AG08395 (cell line): ENCODE measurements at places on chromosomes 7 and 10.

- no peak for DNase-seq
Measured at GRCh38 chr10:102507521-102507920, 3.7 kb downstream of the SUFU start.

DNA sequence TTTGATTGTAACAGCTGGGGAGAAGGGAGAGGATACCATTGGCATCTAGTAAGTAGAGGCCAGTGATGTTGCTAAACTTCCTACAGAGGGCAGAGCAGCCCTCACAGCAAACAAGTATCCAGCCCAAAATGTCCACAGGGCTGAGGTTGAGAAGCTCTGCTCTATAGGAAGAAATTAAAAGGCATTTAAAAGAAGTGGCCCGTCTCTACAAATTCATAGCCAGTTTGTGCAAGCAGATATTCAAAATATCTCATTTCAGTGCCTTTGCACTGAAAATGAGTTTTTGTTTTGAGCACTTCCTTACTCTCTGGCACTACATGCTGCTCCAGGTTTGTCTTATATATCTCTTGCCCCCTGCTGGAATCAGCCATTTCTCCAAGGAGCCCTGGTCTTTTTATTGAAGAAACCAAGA lies 330.0 kb downstream of the BBS9 start:
- peak; percentile 48 for DNase-seq

DNA sequence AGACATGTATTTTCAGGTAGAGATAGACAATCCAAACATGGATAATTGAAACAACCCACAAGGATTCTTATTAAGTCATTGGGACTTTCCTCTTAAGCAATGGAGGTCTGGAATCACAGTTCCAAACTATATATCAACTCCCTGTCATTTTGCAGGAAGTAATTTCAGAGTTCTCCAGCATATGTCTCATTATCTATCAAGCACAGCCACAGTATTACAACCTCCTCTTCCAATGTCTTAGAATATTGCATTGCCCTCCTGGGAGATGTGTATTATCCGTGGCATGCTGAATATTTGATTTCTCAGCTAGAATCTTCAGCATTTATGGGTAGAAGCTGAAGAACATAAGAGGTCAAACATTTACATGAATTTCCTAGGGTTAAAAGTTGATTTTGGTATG lies 1255.8 kb downstream of the SORCS1 start:
- no peak for DNase-seq

DNA sequence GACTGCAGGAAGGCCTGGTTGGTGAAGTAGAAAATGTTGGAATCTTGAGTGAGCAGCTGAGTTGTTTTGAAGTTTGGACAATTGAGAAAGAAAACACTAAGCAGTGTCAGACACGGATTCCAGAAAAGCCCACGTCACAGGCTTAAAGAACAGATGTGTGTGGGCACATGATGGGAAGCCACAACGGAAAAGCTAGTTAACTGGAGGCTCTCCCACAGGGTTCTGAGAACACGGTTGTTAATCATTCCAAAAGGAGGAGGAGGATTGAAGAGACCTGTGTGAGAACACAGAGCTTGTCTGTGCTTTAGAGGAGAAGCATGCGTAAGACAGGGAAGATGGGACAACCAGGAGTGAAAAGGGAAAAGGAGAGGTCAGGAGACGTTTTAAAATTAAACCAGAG lies 42.6 kb downstream of the SHH start:
- peak; percentile 87 for DNase-seq

DNA sequence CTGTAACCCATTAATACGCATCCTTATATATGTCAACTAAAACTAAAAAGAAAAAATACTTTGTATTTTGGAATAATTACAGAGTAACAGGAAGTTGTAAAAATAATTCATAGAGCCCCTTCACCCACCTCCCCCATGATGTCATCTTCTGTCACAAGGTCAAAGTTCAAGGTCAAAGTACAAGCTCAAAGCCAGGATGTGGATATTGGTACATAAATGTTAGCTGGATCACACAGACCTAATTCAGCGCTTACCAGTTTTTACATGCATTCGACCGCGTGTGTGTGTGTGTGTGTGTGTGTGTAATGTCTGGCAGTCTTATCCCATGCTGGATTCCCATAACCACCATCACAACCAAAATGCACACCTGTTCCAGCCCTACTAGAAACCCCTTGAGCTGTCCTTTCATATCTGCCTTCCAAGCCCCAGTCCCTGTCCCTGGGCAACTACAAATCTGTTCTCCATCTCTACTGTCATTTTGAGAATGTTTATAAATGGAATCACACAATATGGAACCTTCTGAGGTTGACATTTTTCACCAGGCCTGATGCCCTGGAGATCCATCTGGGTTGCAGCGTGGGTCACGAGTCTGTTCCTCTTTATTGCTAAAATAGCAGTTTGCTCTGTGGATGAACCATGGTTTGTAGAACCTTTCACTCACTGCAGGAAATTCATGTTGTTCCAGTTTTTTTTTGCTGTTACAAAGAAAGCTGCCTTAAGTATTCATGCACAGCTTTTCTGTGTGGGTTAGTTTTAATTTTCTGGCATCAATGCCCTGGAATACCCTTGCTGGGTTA lies 153.6 kb upstream of the PITRM1 start:
- DNase-seq = no peak

DNA sequence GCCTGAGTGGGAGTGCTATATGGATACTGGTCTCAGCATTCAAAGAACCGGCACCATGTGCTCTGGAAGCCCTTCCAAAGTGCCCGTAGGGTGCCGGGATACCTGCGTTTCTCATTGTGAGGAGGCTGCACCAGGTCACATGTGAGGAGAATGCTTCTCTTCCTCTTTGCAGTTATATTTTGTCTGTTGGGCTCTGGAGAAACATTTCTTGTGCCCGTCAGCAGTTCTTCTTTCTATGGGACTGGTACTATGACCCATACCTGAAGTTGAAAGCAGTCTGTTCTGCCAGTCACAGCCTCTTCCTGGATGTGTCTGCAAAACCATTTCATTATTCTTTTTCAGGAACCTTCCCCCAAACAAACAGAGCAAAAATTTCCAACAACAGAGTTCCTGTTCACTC lies 465.0 kb downstream of the SUGCT start:
- no peak for DNase-seq

DNA sequence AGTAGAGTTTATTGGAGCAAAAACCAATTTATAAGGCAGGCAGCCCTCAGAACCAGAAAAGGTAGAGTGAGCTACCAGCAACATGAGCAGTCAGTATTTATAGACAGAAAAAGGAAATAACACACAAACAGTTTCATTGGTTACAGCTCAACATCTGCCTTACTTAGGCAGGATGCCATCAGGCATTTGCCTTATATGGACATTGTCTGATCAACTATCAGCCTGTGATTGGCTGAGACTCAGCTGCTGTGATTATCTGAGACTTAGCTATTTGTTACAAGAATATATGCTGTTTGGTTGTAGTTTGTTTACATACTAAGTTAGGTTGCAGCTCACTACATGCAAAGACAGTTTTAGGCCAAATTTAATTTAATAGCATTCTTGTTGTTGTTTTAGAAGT lies 60.4 kb upstream of the CDK1 start:
- DNase-seq = no peak
